SHP77 (cell line): ENCODE measurements at places on chromosomes 5 and 9.

GRCh38 chr9:26077860-26078259 is 399.6 kb upstream of the TUSC1 start:
- DNase-seq: no peak

DNA sequence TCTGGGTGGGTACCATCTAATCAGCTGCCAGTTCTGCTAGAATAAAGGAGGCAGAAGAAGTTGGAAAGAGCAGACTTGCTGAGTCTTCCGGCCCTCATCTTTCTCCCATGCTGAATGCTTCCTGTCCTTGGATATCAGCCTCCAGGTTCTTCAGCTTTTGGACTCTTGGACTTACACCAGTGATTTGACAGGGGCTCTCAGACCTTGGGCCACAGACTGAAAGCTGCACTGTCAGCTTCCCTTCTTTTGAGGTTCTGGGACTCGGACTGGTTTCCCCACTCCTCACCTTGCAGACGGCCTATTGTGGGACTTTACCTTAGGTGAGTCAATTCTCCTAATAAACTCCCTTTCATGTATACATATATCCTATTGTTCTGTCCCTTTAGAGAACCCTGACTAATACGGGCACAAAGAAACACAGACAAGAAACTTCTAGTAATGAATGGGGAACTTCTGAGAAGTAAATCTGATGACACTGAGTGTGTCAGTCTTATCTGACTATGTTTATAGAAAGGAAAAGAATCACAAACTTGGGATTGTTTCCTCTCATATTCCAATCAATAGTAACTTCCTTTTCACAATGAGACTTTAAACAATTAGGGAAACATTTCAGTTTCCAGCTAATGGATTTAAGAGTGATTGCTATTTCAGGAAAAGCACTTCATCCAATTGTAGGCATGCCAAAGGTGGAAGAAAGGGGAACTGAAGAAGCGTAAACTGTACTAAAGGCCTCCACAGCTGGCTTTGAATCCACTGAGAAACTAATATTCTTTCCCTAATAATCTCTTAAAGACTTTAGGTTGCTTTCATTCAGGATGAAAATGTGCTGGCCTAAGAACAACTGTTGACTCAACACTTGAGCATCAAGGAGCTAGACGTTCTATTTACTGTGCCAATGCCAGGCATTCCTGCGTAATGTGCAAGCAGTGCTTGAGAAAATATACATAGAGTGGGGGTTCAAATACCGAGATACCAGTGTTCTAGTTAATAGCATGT is 127.9 kb upstream of the PTGER4 start:
- DNase-seq: no peak

DNA sequence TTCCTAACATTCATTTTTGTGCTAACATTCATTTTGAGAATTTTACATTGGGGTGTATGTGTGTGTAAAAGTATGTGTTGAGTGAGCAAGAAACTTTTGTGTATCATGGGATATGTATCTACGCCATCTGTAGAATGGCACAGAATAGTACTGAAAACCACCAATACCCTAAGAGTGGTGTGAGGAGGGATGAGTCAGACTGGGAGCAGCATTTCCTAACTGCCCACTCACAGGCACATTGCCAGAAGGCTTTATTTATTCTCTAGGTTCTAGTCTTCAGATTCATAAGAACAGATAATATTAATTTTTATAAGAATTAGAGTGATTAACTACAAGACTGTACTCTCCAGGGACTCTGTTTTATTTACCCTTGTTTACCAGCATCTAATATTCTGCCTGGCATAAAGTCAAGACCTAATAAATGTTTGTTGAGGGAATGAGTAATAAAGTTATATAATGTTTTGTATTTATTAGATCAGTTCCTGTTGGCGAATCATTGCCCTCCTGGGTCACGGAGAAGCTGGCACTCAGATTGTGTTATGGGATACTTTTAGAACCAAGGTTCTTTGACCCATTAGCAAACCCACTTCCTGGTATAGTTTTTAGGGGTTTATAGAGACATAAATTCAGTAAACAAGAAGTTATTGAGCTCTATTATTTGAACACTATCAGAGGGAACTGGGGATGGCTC is 159.1 kb upstream of the PPP2R2B start:
- DNase-seq: no peak

GRCh38 chr9:81598811-81599210 is 90.5 kb downstream of the TLE1 start:
- DNase-seq: no peak

DNA sequence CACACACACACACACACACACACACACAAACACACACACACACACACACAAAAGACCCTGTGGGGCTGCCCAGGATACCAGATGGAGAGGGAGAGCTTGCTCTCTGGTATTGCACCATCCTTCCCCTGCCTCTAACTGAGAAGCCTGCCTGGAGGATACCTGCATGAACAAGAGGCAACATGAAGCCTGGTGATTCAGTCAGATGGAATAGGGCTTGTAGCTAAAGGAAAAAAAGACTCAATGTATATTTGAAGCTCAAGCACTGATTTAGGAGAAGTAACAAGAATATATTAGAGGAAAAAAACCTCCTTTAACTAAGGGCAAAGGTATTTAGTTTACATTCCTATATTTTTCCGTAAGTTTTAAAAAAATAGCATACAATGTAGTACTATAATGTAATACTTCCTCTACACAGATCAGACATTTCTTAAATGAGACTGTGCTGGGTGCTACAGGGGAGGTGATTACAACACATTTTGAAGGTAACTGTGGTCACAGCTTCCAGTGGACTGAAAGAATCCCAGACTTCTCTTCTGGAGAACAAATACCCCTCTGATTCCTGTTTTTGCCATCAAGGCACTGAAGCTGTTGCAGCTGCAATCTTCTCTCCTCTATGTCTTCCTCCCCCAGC is 169.3 kb downstream of the DCP2 start:
- no peak for DNase-seq

DNA sequence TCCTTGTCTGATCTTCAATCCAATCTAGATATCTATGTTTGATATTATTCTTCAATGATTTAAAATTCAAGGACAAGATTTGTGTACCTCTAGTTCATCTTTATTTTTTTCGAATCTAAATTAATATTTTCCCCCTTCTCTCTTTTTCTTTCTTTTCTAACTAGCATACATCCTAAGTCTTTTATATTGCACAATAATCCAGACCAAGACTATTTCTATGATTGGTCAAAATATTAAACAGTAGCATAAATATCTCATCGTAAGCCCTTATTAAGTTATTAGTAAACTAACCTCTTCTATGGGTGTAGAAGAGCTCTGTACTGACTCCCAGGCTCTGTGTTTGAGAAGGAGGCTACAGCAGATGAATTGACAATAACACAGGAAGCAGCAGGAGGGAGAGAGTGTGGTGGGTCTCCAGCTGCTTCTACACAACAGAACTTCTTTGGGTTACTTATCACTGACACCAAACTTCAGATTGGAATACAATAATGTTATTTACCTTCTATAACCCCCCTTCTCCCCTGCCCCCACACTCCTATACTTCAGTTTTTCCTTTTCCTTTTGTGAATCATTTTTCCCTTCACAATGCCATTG is 11.9 kb upstream of the PLCXD3 start:
- DNase-seq: no peak

DNA sequence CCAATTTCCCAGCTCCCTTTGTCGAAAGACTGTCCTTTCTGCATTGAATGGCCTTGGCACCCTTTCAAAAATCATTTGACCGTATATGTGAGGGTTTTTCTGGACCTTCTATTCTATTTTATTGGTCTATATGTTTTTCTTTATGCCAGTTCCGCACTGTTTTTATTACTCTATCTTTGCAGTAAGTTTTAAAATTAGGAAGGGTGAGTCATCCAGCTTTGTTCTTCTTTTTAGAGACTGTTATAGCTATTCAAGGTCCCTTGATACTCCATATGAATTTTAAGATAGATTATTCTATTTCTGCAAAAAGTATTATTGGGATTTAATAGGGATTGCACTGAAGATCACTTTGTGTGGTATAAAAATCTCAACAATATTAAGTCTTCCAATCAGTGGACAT is 44.2 kb upstream of the STARD4 start:
- DNase-seq: no peak

- no peak for DNase-seq
These were observed 50.7 kb downstream of the COL15A1 start for GRCh38 chr9:98994172-98995058.

DNA sequence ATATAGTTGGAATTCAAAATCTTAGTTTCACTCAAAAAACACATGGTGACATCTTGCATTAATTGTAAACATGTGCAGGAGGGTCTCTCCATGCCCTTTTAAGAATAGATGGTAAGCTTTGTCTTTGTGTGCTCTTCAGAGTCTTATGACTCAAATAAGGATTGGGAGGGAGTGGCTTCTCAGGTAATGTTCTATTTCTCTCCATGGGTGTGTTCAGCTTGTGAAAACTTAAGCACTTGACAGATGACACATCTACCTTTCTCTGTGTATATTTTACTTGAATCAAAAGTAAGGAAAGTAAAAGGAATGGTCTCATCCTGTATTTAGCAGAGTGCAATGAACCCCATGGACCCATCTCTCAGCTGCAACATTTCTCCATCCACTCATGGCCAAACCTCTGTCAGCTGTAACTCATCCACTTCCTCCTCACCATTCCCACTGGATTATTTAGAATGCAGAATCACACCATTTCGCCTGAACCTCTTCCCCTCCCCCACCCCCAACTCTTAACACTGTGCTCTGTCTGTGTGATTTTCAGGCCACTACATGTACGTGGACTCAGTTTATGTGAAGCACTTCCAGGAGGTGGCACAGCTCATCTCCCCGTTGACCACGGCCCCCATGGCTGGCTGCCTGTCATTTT is 82.1 kb downstream of the MAMDC2 start:
- DNase-seq: no peak

DNA sequence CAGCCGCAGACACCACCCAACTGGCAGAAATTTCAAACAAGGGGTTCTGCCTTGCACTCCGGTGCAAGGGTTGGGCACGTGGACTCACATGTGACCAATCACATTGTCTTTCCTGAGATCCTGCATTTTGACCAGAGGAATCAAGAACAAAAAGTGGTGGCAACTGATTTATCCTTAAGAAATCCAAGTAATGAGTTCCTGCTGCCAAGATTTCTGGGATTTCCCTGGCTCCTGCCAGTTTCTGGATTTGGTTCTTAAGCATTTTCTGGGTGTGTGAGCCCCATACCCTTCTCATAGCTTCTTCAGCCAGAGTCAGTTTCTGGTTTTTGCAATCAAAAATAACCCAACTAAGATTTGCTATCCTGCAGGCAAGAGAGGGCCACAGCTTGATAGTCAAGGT is 17.4 kb upstream of the KCNIP1 start:
- no peak for DNase-seq

DNA sequence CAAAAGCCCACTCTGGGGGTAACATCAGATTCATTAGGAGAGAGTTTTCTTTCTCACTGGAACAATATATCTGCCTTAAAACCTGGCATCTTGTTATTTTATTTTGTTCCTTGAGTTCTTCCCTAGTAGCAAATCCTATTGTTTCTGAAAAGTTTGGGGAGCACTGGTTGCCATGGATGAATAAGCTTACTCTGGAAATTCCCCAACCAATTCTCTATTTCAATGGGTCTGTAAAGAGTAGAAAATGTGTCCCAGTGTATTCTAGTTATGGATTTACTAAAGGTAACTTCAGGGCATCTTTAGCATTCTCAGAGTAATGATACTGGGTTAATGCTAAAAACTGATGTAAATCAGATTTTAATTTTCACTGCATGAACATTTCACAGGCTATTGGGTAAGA is 94.2 kb upstream of the S1PR3 start:
- DNase-seq: no peak

DNA sequence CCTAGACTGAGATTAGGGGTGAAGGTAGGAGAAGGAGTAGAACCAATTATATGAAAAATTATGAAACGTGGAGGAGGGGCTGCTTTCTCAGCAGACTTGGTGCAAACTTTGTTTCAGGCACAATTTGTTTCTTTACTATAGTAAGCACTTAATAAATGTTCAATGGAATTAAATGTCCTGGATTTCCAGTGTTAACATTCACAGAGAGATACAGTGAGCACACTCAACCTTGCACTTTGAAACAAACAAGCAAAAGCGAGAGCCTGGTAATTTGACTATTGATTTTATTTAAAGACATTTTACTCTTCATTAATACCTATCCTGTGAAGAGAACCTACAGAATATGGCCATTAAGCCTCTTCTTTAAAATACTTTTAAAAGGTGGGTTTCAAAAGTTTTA is 933 bp downstream of the LECT2 start:
- no peak for DNase-seq

DNA sequence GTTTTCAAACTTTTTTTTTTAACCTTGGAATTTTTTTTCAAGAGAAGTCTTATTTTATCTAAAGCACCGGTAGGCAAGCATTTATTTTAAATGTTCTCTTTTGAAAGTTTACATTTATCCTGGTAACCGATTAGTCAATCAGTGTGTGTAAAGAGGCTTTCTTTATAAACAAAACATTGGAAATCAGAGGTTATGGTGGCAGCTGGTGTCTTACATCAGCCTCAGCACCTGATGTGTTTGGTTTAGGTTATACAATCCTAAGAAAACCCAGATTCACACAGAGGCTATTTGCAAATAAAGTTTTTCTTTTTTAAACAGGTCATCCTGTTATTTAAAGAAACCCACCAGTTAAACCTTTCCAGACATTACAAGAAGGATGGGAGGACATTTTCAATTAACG is 173.3 kb upstream of the GDNF start:
- DNase-seq: peak; percentile 23

DNA sequence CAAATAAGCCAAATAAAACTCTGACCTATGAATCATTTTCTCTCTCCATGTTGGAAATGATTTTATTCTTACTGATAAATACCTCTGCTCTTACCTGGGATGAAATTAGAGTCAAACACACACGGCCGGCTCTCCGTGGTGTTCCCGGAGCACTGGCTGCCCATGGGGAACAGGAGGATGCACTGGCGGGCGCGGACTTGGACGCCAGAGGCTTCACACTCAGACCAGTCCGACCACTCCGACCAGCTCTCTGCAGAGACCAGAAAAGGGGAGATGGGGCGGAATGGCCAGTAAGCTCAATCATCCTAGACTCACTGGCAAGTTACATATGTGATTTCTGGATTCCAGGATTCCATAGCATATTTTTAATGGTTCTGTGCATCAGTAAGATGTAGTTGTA is 494.1 kb downstream of the SEMA5A start:
- no peak for DNase-seq

GRCh38 chr9:128714586-128715435 is 9.1 kb downstream of the ZDHHC12 start:
- DNase-seq: no peak

- DNase-seq: no peak
These were observed 7.7 kb downstream of the LMAN2 start for GRCh38 chr5:177343777-177344176.

GRCh38 chr5:134100283-134101091 is 14.0 kb upstream of the TCF7 start:
- DNase-seq: no peak

- DNase-seq: no peak
These were observed 32.3 kb downstream of the CNTRL start for GRCh38 chr9:121107029-121107428.
